ENCODE measurements at places on chromosomes 1 and 21.

DNA sequence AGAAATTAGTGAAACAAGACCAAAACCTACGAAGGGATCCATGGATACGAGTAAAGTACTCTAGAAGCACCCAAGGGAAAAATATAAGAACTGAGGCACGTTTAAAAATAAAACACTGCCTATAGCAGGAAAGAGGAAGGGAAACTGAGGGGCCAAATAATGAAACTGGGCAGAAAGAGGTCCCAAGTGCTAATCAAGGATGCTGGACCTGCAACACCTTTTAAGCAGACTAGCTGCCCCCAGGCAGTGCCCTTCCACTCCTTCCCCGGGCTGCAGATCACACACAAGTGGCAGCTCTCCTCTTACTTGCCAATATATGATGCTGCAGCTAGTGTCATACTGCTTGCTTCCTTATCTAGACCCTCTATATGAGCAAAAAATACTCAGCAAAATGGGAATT, 7.6 kb upstream of the OTUD7B start:
- DNase-seq = no peak

GRCh38 chr1:230499496-230499895, 73.4 kb upstream of the PGBD5 start:
- DNase-seq = no peak

DNA sequence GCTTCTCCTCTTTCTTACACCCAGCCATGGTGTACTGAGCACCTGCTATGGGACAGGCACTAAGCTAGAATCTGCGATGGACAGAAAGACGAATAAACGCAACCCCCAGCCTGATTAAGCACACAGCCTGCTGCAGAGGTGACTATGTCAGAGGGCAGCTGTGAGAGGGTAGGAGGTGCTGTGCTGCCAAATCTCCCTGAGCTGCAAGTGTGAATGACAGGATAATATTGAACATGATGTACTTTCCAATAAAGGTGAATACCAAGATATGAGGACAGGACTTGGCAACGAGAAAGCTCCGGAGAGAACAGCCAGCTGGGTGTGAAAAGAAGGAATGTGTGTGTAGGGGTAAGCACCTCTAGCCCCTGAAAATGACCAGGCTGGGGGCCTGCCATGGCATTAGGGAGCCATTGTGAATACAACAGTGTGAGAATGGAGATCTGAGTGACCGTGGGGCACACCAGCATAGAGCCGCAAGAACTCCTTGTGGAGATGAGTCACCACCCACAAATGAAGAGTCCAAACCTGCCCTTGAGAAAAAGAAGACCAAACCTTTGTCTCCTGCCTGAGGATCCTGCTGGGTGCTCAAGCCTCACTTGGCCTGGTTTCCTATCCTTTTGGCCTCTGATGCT, 83.0 kb upstream of the ATF3 start:
- no peak for DNase-seq

DNA sequence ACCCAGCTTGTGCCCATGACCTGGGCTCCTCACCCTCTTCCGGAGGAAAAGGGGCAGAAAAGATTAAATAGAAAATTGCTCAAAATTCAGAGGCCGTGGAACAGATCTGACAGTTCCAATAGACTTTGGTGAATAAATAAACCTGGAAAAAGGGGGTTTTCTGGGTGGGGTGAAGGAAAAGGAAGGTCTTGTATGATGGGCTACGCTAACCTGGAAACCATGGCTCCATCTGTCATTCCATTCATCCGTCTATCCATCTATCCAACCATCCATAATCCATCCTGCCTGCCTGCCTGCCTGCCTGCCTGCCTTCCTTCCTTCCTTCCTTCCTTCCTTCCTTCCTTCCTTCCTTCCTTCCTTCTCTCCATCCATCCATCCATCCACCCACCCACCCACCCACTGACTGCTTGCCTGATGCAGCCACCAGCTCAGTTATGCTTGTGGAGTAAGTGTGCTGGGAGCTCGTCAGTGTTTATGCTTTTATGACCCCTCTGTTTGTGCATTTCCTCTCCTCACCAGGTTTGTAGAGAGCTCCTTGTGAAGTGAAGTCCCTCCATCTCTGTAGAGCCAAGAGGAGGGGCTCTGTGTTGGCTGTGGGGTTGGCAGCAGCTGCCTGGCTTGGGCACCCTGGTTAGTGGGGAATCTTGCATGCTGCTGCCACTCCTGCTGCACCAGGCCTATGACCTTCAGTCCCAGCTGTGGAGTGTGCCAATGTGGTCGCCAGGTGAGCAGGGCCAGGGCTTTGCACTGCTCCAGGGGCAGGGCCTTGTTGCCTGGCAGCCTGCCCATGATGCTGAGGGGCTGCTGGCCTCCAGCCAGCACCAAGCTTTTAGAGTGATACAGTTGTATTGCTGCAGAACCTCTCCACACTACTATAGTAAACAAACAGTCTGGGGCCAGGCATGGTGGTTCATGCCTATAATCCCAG, 16.0 kb upstream of the POU3F1 start:
- DNase-seq = no peak

GRCh38 chr1:171355727-171356126, 41.7 kb downstream of the FMO4 start:
- DNase-seq = no peak

GRCh38 chr1:202807451-202807925, 733 bp downstream of the KDM5B start:
- no peak for DNase-seq
